GM10248 (cell line): ENCODE measurements at places on chromosomes 12 and 14.
A peak's percentile ranks its signal among the peaks of the same experiment; 100 is the strongest.

- DNase-seq: no peak
Measured at GRCh38 chr12:52307836-52308805, 13.1 kb downstream of the KRT83 start.

DNA sequence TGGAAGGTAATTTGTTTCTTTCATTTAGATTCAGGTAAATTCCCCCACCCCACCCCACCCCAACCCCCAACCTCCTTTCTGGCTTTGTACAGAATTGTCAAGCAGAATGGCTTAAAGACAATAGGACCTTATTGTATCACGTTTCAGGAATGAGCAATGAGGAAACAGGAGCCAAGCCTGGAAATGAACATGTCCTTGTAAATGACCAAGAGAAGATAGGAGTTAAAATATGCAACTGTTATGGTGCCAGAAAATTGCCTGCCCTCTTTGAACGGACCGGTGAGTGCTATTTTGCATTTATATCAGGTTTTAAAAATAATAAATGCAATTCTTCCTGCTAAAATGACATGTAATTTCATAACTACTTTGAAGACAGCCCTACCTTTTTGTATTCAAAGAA, 141.6 kb upstream of the PELI2 start:
- DNase-seq: no peak

GRCh38 chr12:19688532-19688931, 249.2 kb downstream of the AEBP2 start:
- no peak for DNase-seq

- no peak for DNase-seq
Measured at GRCh38 chr14:102200690-102201352, 61.1 kb downstream of the WDR20 start.

- no peak for DNase-seq
Measured at GRCh38 chr12:98403936-98404335, 111.5 kb upstream of the TMPO start.

- no peak for DNase-seq
Measured at GRCh38 chr12:104329707-104330532, 26.4 kb downstream of the EID3 start.

DNA sequence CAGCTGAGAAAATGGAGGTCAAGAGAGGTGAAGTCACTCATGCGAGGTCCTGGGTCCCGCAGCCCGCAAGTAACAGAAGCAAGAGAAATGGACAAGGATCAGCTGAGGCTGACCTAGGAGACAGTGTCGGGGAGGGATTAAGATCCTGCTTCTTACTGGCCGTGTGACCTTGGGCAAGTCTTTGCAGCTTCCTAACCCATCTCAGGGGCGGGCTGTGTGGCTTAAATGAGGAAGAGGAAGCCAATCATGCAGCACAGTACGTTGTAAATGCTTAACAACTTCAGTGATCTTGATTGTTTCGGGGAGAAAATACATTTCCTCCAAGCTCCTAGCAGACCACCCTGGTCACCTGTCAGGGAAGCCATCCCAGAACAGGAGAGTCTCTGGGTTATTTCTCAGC, 7.1 kb upstream of the PGF start:
- no peak for DNase-seq

DNA sequence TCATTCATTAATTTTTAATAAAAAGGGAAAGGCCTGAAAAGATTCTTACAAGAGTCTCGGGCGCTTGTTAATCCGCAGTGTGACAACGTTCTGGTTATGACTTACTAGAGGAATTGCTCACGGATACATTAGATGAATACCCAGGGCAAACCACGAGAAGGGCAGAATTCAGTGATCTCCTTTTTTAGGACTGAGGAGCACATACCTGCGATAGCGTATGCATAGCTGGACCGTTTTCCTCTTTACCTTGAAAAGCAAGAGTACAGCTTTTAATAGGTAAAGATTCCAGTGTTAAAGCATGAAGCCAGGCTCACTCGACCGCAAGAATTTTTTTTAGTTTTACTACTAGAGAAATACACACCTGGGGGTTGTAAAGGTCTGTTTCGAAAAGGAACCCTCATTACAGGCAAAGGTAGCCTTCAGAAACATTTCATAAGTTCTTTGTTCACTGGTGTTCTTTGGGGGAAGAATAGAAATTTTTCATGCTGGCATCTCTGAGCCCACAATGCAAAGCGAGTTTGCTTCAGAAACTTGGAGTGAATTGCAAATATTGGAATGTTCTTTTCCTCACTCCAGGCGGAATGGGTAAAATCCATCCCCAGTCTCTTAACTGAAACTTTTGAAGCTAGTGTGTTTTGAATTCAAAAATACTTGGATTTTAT, 953 bp downstream of the MAPK1IP1L start:
- DNase-seq: peak; percentile 26

- no peak for DNase-seq
Measured at GRCh38 chr12:130116791-130117190, 45.5 kb upstream of the FZD10 start.

- DNase-seq: no peak
Measured at GRCh38 chr12:122243965-122244364, 18.1 kb upstream of the DIABLO start.

DNA sequence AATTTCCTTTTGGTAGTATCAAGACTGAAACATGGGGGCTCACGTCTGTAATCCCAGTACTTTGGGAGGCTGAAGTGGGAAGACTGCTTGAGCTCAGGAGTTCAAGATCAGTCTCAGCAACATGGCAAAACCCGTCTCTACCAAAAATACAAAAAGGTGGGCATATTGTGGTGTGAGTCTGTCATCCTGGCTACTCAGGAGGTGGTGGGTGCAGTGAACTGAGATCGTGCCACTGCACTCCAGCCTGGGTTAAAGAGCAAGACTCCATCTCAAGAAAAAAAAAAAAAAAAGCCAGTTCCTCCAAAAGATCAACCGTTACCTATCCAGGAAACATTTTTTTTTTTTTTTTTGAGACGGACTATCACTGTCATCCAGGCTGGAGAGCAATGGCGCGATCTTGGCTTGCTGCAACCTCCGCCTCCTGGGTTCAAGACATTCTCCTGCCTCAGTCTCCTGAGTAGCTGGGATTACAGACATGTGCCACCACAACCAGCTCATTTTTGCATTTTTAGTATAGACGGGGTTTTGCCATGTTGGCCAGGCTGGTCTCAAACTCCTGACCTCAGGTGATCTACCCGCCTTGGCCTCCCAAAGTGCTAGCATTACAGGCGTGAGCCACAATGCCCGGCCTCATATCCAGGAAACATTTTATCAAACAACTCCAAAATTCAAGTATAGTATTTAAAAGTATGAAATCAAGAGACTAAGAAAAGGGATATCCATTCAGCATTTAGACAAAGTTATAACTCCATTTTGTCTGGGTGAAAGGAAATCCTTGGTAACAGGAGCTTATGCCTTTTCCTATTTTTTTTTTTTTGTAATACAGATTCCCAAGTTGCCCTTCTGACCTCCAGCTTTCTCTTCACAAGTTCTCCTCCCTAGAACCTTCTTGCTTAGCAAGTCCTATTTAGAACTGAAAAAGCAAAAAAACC, 3.4 kb downstream of the ACIN1 start:
- DNase-seq: no peak
